Mesenteric fat pad (tissue), 1 donor: ENCODE measurements at places on chromosomes 6 and 20.

- DNase-seq = no peak
Observed at GRCh38 chr6:70985156-70985555, 28.3 kb upstream of the B3GAT2 start.

DNA sequence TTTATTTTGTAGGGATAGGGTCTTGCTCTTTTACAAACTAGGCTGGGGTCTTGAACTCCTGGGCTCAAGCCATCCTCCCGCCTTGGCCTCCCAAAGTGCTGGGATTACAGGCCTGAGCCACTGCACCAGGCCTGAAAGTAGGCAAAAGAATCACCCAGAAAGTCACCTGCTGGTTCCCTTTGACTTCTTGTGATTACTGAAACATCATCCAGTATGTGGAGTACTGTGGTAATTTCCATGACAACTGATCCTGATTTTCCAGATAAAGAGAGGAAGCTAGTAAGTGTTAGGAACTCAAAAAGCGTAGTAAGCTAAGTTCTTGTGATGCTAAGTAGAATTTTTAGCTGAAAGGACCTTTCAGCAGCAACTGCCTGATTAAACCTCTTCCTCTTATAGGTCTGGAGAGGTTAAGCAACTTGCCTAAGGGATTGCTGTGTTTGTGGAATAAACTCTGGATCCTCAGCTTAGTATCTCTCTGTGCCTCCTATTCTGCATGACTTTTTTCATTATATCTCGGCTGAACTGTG is 16.8 kb downstream of the RALY start:
- no peak for DNase-seq

- no peak for DNase-seq
Observed at GRCh38 chr20:4681991-4682401, 39.7 kb upstream of the PRND start.

GRCh38 chr20:35226126-35226883 is at the start of gene MMP24:
Gene MMP24, plus strand, starts transcription at chr20:35226690. Its CDS starts 49 bp downstream, at chr20:35226739.
- DNase-seq = no peak

DNA sequence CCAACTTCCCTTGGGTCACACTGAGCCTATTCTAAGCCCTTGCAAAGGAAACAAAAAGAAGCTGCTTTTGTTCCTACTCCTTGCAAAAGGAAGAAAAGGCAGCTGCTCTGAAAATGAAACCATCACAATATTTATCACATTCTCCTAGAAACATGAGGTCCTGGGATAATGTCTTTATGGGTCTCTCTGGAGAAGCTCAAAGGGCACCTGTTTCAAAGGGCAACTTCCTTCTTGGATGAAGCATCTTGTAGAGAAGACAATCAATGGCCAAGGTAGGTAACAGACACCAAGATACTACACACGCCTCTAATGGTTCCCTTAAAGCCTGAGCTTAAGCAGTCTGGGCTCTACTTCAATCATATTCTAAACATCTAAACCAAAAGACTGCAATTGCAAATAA is 10.4 kb downstream of the ELOVL5 start:
- DNase-seq = no peak

DNA sequence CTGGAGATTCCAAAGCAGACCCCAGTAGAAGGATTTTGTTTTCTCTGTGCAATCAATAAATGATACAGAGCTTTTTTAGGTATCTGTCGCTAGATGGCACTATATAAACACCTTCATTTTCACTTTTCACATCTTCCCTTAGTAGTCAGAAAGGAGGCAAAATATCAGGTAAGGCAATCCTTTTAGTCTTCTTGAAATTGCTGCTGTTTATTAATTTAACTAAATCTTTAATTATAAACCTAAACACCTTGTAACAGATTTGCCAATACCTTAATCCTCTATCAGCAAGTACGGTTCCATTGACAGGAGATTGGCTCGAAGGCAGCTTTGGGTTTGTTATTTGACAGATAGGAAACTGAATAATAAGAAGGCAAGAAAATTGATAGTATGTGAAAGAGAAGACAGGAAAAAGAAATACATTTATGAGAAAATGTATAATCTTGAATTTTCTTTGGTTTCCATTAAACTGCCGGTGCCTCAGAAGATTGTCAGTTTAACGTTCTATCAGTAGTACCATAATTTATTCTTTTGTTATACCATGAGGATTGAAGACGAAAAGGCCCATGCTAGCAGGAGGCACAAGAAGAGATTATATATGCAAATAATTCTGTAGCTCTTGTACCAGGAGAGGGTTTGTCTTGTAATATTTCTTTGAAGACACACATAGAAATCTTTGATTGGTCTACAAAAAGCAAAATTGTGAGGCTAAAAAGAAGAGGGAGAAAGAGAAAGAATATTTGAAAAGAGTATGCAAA is 23.5 kb upstream of the IBTK start:
- DNase-seq = no peak

DNA sequence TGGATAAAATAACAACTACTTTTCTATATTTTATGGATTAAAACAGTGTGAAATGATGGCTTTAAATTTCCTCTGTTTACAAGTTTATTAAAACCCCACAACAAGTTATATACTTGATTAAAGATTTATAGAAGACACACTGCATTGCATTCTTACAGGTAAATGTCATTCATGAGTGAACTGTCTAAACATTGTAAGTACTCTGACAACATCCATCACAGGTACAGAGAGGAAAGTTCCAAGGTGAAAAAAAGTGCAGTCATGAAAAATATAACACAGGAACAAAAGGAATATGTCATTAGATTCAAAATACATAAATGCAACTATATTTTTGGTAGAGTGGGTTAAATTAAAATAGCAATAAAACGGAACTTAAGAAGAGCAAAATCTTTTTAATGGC is 156.9 kb downstream of the KHDRBS2 start:
- DNase-seq = no peak

- no peak for DNase-seq
Observed at GRCh38 chr6:17957498-17957897, 29.9 kb downstream of the KIF13A start.

DNA sequence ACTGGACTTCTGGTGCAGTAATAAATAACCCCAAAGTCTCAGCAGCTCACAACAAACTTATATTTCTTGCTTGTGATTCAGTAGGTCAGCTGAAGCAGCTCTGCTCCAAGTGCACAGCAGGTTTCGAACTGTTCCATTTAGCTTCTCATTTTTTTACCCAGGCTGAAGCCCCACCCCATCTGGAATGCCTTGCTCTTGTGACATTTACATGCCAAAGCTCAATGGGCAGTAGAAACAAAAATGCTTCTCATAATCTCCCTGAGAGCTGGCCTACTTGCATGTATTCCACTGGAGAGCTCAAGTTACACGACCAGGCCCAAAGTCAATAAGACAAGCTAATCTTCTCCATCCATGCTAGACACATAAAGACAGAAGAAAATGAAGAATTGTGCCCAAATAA is 165.2 kb downstream of the HAO1 start:
- DNase-seq = no peak

GRCh38 chr6:56978530-56978929 is 23.6 kb downstream of the BEND6 start:
- DNase-seq = no peak
